Frontal cortex (tissue), 4 donors: ENCODE measurements at places on chromosomes 4 and X. TPM values are rescaled to one million over a fixed set of nuclear protein-coding genes. Genes with fewer than 3 reads are reported as not detected.

Gene NR3C2
- 5.7 TPM for total RNA-seq

DNA sequence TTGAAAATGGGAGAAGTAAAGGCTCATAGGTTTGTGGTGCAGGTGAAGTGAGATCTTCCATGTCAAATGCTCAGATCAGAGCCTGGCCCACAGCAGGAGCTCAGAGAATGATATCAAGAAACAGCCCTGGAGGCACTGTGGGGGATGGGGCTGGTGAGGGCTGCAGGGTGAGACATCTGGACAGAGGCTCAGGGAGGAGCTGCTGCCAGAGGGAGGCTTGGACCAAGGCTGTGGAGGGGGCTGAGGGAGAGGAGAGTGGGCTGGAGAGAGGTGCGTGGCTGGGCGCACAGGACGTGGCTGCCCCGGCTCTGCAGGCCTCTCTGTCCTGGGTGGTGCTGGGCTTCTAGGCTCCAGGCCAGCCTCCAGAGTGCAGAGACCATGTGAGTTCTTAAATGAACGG, 5.6 kb downstream of the SORCS2 start:
- no peak for DNase-seq

- no peak for DNase-seq
Observed at GRCh38 chr4:154073107-154073822, 284.4 kb upstream of the SFRP2 start.

- no peak for DNase-seq
Observed at GRCh38 chrX:31178064-31178768, 106.4 kb upstream of the FTHL17 start.

- no peak for DNase-seq
Observed at GRCh38 chr4:165454426-165454825, 75.6 kb downstream of the CPE start.

Gene KIAA1210
- total RNA-seq = under 0.01 TPM

DNA sequence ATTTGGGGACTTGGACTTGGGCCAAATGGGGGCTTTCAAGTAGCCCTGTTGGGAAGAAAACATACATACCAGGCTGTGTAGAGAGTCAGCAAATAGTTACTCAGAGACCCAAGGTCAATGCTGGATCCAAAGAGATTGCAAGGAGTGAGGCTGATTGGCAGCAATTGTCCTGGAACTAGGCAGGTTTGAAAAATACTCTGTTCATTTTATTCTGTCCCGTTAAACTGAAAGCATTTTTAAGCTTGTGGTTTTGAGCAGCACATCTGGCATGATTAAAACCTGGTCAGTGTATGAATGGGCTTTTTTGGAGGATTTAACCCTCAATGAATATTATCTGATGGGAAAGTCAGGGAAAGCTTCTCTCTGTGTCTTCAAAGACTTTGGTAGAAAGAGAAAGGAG, 294.3 kb upstream of the BOD1L1 start:
- no peak for DNase-seq

Gene PNMA3
- total RNA-seq = 12.6 TPM

- no peak for DNase-seq
Observed at GRCh38 chr4:161167539-161167938, 996.3 kb downstream of the FSTL5 start.

Gene DCHS2
- total RNA-seq = 11.0 TPM

DNA sequence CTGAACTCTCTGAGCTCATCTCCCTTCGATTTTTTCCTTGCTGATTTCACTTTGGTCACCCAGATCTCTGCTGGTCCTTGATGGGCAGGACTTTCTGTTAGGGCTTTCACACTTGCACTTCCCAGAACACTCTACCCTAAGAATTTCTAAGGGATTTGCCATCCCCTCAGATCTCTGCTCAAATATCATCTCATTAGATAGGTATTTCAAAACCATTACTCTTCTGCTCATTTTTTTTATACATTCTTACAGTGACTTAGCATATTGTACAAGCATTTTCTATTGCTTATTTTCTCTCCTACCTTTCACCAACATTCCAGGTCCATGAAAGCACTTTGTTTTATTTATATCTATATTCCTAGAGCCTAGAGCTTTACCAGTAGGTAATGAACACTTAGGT, 913.3 kb downstream of the PDHA2 start:
- DNase-seq = no peak

Gene SYP
- 151 TPM for total RNA-seq

Gene DGAT2L6
- not detected for total RNA-seq

DNA sequence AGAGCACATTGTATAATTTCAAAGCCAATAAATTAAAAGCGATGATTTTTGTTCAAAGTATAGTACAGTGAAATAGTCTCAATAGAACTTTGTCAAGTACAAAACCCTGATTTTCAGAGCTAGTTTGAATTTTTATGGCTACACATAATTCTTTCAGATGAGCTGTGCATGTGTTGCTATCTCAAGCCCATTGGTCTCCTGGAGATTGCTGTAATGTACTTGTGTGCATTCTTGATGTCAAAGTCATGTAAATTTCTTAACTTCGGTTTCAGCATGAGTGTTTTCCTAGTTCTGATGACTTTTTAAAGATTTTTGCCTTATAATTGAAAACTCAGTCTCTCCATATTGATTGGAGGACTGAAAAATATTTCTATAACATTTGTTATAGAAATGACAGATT, 200.8 kb downstream of the CEP135 start:
- DNase-seq = no peak

DNA sequence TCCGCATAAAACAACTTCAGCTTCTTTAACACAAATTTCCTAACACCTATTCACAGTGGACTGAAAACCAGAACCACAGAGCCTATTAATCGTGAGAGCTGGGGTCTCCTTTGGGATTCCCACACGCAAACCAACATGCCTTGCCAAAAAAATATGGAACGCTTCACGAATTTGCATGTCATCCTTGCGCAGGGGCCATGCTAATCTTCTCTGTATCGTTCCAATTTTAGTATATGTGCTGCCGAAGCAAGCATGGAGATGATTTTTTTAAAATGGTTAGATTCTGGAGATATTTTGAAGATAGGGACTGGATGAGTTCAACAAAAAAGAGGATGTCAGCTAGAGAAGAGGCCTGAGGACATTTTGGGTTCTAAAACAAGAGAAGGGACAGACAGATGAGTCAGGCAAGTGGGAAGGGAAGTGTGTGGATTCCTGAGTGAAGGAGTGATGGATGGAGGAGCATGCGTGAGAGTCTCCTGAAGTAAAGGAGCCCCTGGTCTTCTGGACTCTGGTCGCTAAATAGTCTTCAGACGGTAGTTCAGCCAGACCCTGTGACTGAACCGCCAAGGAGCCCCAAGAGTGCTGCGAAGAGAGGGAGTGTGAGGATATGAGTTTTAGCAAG, 9.5 kb upstream of the GATA1 start:
- DNase-seq = no peak

DNA sequence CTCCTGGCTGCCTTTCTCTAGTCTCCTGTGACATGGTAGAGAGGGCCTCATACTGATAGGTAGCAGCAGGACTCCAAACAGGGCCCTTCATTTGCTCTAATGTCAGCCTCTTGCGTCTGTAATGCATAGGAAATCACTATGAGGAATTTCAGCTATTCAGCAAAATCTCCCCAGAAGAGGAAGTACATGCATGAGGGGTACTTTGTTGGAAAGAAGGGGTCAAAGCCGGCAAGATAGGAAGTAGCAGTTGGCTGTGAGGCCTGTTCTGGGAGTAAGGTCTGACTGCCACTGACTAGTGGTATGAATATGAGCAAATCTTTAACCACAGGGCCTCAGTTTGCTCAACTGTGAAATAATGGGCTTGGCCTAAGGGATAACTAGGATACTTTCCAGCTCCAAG, 283.2 kb downstream of the ARHGAP10 start:
- no peak for DNase-seq

Gene ADH6
- total RNA-seq = not detected
